ENCODE measurements at places on chromosomes 7 and 10.
A peak's percentile ranks its signal among the peaks of the same experiment; 100 is the strongest.

- DNase-seq, result no peak
These were observed 18.8 kb upstream of the MINDY3 start for GRCh38 chr10:15879058-15879457.

DNA sequence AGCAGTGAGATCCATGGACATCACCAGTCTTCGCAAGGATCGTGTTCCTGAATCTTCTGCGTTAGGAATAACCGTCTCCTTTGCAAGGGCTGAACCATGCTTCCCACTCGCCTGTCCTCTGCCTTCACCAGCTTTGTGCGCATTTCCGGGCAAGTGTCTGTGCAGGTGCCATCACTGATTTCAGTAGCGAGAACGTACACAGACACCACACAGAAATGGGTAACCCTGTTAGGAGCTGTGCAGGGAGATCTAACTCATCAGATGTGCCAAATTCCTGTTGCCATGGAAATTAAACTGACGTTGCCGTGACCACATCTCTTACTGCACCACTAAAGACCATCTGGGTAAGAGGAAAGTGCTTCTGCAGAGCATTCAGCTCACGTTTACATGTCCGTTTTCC is 146.3 kb downstream of the DIP2C start:
- no peak for DNase-seq

- DNase-seq, result peak; percentile 47
These were observed 411.1 kb upstream of the MGMT start for GRCh38 chr10:129055986-129056385.

GRCh38 chr10:69088801-69089501 is 1.0 kb downstream of the SRGN start:
- no peak for DNase-seq

DNA sequence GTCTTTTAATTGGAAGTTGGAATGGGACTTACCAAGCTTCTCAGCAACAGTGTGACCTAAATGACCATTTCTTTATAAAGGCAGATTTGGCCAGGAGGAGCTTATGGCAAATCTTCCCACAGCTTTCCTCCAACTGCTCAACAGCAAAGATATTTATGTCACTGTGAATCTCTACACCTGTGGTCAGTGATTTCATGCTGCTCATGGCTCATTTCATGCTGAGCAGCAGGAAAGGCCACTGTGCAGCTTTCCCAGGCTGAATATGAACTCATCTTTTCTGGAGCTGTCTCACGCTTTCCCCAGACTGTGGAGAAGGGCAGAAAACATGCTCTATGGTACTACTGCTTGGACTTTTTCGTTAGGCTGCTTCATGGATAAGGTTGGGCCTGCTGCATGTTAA is 29.8 kb downstream of the CALCR start:
- no peak for DNase-seq

GRCh38 chr7:2019711-2020511 is 212.8 kb downstream of the MAD1L1 start:
- DNase-seq, result peak; percentile 67

- DNase-seq, result no peak
These were observed 56.8 kb downstream of the CDK1 start for GRCh38 chr10:60835049-60835448.
